Stimulated activated CD8-positive, alpha-beta memory T cell treated with anti-CD3 and anti-CD28 coated beads, Interleukin-2, amount 100 ng/mL, for 48 hours (primary cell): ENCODE measurements at places on chromosomes 2 and 18.

GRCh38 chr2:98037666-98038336, 42.1 kb upstream of the TMEM131 start:
- DNase-seq: no peak

DNA sequence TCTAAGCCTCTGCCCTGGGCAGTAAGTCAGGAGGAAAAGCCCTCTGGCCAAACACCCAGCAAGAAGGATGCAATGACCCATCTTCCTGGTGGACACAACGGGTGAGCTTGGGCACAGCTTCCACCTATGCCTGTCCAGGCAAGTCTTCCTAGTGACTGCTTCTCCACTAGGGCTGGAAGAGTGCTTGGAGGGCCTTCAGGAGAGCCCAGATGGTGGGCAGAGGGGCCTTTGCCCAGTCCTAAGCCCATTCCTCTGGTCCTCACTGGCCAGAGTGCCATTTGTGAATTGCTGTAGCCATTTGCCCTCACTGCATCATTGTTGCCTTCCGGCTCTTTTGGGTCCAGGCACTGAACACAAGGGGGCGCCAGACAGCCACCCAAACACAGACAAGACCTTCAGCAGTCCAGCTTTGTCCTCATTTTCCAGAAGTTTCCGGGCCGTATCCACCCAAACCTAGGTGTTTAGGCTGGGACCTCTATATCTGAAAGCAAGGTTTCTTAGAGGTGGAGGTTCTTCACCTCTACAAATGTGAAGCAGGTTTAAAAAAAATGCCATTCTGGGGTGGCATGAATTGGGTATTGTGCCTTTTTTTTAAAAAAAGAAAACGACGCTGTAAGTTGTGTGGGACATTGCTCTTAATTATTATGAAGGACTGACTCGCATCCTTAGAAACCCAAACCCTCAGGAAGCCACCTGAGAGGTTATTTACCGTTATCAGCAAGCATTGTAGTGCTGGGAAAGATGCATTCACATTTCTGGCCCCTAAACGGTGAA, 29.5 kb downstream of the PAX8 start:
- DNase-seq: peak; percentile 62

GRCh38 chr2:46601328-46601963, 122.1 kb downstream of the TMEM247 start:
- no peak for DNase-seq

- no peak for DNase-seq
Measured at GRCh38 chr2:28185153-28185552, 207.5 kb upstream of the FOSL2 start.

DNA sequence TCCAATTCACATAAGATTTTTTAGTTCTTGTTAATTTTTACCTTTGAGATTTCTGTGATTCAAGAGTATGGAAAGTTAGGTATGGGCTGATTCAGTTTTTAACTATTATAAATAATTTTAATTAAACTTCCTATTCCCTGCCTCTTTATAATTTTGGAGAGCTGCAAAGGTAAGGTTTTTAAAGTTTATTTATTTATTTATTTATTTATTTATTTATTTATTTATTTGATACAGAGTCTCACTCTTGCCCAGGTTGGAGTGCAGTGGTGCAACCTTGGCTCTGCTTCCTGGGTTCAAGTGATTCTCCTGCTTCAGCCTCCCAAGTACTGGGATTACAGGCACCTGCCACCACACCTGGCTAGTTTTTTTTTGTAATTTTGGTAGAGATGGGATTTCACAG, 215.5 kb upstream of the FIGN start:
- DNase-seq: no peak

DNA sequence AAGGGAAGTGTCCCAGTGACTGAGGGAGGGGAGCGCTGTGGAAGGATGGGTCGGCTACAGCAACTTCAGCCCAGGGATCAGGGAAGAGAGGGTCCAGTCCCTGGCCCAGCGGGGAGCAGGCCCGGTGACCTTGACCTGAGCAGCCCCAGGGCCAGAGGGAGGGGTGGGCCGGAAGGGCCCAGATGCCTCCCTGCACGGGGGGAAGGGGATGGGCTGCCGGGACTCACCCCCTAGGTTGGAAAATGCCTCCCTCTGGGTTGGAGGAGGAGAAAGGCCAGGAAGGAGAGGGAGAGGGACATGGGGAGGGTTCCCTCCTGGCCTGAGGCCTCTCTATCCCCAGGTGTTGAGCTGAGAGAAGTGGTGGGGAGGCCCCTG, 19.8 kb downstream of the GPC1 start:
- DNase-seq: no peak
